Cerebellar nuclear complex (tissue), 1 donor: ENCODE measurements at places on chromosomes 13 and 19.

DNA sequence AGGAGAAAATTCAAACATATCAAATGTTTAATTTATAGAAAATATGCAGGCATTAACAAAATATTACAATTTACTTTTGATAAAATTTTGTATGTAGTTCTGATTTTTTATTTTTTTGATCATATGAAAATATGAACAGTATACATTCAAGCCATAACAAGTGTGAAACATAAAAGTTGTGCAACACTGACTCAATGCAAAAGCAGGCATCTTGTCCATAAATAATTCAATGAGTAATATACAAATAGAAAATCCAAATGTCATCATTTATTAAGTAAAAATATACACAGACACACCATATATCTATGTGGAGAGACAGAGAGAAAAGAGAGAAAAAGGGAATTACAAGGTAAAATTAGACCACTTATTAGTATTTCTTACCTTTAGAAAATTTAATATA is 1183.9 kb downstream of the SLITRK1 start:
- no peak for DNase-seq

DNA sequence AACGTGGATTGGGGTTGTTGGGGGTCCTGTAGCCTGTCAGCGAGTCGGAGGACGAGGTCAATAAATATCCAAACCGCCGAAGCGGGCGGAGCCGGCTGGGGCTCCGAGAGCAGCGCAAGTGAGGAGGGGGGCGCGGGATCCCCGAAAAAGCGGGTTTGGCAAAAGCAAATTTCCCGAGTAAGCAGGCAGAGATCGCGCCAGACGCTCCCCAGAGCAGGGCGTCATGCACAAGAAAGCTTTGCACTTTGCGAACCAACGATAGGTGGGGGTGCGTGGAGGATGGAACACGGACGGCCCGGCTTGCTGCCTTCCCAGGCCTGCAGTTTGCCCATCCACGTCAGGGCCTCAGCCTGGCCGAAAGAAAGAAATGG is 754 bp upstream of the SIX5 start:
- DNase-seq: no peak

DNA sequence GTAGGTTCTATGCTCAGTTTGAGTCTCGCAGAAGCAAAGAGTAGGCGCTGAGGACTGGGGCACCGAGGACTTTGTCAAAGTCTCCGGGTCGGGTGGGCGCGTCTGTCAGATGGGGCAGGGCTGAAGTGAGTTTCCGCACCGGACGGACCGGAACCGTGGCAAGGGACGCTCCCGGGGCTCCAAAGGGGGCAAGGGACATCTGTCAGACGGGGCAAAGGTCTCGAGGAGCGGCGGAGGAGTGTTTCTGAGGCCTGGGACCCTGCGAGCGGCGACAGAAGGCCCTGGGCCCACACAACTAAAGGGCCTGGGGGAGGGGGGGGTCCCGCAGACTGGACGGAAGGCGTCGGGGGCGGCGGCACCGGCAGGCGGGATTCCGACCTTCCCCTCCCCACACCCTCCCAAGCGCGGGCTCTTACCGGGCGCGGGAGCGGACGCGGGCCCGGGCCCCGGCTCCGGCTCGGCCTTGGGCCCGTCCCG is 13.3 kb upstream of the AKAP8L start:
- DNase-seq: no peak

DNA sequence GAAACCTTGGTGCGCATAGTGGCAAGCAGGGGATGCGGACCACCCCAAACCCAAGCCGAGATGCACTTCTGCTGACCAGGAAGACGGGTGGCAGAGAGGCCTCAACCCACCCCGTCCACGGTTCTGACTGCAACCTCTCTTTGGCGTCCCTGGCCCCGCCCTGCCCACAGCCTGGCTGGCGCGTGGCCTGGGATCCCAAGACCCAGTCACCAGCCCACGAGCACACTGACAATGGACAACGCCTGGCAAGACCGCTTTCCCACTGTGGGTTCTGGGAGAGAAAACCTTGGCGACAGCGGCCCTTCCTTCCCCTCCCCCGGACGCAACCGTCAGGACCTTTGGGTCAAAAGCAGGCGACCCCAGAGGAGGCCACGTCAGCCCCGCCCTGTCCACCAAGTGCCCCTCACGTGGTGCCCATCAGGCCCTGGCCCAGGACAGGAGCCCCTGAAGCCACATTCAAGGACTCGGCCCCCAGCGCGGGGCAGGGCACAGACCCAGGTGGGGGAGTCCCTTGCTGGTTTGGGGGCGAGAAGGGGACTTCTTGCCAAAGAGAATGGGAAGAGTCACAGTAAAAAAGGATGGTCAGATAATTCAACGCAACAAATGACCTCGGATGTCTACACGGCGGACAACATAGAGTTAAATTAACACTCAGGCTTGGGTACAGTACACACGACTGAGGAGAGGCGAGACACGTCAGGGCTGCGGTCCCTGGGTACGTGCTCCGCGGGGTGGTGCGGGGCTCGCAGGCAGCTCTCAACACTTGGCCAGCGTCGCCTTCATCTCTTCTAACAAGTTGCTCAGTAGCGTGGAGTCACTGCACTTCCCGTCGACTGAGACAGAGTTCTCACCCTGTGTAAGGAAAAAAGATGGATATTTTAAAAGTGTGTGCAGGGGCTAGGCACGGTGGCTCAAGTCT is 5.0 kb downstream of the IZUMO4 start:
- no peak for DNase-seq

DNA sequence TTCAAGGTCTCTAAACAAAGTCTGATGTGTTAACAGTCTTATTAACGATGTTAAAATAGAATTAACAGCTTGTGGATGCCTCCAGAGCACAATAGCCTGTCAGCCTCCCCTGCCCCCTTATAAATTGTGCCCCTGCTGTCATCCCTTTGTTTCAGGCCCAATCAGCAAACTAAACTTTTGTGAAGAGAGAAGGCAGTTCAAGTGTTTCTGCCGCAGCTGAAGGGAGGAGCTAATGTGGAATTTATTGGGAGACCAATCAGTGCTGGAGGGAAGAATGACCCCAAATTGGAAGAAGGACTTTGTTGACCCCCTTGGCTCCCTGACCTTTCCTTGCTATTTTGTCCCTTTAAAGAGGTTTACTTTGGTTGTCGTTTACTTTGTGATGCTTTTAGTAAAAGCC is 160.5 kb downstream of the TM9SF2 start:
- no peak for DNase-seq

- no peak for DNase-seq
These were observed 358.6 kb downstream of the TDRD3 start for GRCh38 chr13:60755380-60756163.

DNA sequence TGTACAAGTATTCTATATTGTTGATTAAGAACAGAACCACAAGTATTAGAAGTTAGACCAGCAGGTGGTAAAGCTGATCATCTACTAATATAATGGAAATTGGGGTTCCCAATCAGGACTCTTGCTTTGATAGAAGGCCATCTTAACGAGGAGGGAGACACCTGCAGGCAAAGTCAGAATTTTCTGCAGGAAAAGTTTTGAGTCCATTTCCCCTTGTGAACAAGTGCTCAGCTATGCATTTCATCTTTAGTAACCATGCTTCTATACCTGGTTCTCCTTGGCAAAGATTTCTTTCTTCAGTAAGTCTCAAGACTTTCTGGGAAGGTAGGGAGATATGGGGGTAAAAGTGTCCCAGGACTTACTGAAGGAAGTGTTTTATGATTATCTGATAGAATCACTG is 36.1 kb upstream of the USPL1 start:
- DNase-seq: no peak

- DNase-seq: no peak
These were observed 7.2 kb downstream of the DNAJC15 start for GRCh38 chr13:43030548-43030947.

DNA sequence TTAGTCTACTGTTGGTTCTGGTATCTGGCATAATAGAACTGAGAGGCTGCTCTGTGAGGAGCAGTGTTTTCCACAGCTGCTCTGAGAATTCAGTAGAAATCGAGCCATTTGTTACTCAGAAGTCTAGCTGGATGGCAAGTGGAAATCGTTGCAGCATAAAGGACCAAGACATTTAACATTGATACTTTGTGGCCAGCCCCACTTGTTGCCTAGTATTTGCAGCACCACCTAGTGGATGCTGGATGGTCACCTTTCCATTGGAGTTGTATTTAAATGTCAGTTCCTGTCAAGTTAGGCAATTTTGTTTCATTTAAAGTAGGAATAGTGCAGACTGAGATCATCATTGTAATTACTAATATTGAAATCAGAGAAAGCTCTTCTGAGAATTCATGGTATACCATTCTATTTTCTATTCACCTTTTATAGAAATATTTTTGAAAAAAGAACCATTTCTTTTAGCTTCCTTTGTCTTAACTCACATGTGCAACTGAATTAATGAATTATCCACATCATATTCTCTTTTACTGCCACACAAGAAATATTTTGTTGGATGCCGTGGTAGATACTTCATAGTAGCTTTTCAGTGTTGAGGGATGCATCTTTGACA is 64.6 kb downstream of the PDS5B start:
- DNase-seq: no peak

DNA sequence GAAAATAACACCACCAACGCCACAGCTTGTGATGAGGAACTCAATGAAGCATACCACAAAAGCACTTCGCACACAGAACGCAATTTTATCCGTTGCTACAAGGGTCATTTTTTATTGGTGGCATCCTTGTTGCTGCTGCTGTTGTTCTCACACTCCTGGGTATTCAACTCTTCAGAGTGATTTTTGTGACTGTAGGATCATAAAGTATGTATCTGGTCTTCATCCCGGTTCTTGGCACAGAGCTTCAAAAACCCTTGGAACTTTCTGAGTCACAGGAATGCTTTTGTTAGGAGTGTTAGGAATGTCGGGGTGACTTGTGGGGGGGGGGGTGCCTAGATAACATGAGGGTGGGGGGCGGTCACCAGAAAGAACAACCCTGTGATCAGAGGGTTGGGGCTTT is 108.4 kb downstream of the ZNF557 start:
- no peak for DNase-seq

DNA sequence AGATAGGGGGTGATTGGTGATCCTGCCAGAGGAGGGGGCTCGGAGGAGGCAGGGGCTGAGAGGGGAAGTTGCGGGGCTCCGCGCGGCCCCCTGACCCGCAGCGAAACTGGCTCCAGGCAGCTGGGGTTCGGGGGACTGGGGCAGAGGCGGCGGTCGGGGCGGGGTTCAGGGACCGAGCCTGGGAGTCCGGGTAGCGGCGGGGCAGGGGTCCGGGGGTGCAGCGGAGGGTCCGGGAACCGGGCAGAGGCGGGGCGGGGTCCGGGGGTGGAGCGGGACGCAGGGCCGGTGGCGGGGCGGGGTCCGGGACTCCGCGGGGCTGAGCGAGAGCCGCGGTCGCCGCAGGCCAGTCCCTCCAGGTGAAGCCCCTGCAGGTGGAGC is 1.2 kb downstream of the MADCAM1 start:
- no peak for DNase-seq

DNA sequence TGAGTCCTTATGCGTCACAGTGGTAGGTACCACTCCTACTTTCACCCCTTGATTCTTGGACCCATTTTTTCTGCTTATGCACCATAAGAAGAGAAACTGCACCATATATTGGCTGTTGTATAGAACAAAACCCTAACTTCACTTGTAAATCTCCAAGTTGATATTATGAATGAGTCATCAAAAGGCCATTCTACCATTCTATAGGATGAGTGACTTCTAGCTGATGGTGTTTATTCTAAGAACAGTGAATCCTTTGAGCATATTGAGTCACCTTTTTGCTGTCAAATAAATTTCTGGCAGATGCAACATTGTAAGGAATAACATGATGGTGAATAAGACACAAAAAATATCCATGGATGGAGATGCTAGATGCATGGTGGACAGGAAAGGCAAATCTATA is 57.7 kb downstream of the POLR1D start:
- no peak for DNase-seq

- no peak for DNase-seq
These were observed 96.5 kb downstream of the KL start for GRCh38 chr13:33112766-33113165.

DNA sequence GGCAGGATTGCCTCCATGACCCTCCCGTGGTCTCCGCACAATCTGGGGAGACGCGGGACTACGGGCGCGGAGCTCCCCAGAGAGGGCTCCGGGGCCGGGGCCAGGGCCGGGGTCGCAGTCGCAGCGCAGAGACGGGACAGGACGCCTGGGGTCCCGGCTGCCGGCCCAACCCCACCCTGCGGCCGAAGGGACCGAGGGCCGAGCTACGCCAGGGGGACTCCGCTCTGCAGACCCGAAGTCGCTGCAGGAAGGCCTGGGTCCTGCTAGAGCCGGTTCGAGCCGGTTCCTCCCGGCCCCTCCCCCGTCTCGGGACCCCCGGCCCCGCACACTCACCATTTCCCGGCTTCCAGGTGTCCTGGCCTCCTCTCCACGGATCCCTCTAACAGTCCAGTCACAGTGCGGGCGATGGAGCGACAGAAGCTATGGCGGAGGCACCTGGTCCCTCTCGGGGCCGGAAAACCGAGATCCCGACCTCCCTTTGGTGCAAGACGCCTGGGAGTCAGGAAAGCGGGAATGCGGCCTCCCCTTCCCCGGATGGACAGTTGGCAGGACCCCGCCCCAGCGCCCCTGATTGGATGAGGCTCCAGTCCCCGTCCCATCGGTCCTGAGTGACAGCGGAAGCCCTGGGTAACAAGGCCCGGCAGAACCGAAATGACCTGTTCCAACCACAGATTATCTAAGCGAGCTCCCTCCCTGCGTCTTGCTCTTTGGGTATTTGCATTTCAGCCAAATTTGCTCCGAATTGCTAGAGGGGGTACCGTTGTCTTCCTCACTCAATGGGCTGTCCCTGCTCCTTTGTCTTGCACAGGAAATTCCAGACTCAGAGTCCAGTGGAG is at the start of gene ZNF625:
Gene ZNF625 (minus strand): TSS at position 512 of the 836 bp plus-strand sequence. CDS start 176 bp downstream, at position 336.
- DNase-seq: peak; percentile 50

GRCh38 chr13:22744688-22745452 is 435.9 kb upstream of the SGCG start:
- no peak for DNase-seq

DNA sequence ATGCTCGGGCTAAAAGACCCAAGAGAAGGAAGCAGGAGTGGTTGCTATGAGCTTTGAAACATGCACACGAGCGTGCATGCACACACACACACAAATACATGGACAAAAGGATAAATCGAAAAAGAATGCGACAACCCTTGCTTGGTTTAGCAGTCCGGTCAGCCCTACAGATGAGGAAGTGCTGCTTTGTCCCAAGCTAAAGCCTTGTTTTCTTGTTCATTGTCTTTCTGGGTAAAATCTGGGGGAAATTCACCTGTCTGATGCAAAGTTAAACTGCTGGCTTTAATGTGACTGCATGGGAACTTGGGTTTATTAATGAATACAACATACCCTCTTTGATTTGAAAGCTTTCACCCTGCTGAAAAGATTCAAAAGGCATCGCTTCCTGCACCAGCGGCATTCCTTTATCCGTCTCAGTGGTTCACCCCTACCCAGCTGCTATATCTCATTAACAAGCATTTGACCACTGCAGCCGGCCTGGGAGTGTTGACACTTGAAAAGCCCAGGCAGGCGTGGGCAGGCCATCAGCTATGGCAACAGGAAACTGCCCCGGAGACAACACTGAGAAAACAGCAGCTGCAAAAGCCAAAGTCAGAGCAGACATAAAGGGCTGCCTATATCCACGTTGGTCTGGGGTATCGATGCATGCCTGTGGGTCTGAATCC is 301.7 kb downstream of the NDFIP2 start:
- no peak for DNase-seq

DNA sequence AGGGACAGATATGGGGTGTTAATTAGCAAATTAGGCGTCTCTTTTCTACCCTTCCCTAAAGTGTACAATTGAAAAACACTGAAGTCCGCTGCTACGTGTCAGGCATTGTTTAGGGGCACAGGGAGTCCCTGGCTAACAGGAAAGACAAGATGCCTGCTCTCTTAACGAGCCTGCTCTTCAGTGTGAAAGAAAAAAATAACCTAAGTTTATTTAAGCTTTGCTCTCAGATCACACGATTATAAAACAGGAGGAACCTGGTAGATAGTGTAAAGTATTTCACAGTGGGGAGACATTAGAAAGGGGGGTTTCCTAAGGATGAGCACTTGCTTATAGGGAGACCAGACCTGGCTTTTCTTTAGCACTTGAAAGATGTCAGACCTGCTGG is 38.7 kb downstream of the IGFL2 start:
- DNase-seq: no peak
